ENCODE measurements at places on chromosomes 6 and 20. TPM values are rescaled to one million over a fixed set of nuclear protein-coding genes. Genes with fewer than 3 reads are reported as not detected.

GRCh38 chr6:11813606-11814005 lies 35.0 kb upstream of the ADTRP start:
- DNase-seq, result no peak

DNA sequence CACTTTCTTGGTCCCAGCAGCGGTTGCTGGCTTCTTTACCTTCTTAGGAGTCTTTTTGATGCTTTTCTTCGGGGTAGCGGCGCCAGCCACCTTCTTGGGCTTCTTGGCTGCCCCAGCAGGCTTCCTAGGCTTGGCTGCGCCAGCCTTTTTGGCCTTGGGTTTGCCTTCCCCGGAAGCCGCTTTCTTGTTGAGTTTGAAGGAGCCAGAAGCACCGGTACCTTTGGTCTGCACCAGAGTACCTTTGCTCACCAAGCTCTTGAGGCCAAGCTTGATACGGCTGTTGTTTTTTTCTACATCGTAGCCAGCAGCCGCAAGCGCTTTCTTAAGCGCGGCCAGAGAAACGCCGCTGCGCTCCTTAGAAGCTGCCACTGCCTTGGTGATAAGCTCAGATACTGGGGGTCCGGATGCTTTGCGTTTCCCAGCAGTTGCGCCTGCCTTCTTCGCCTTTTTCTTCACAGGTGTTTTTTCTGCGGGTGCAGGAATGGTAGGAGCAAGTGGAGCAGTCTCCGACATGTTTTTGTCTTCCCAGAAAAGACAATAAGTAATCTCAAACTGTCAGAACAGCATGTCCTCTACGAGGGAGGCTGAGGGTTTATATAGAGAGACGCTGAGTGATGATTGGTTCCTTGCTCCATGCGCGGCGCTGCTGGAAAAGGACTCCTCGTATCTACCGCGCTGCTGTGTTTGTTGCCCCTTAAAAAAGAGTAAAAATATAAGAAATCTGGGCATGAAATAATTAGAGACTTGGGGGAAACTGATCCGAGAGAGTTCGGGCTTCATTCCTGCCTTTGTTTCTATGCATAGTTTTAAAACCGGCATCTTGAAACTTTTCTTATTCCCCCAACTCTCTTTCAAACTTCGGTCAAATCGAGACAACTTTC lies 130.3 kb upstream of the BTN3A2 start:
- DNase-seq, result no peak

GRCh38 chr20:48098866-48099265 lies 313.6 kb upstream of the SULF2 start:
- no peak for DNase-seq

DNA sequence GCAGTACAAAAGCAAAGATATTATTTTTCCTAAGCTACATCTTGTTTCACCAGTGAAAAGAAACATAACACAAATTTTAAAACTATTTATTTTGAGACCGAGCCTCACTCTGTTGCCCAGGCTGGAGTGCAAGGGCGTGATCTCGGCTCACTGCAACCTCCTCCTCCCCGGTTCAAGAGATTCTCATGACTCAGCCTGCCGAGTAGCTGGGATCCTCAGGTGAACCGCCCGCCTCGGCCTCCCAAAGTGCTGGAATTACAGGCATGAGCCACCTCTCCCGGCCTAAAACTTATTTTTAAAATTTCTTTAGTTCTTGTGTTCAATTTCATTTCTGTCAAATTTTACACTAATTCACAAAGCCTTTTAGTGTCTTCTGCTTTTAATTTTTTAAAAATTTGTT lies 5.9 kb downstream of the SRSF12 start:
- DNase-seq, result no peak

The LY6G6F gene
- total RNA-seq, result not detected

GRCh38 chr6:35733633-35734032 lies 3.2 kb upstream of the ARMC12 start:
- no peak for DNase-seq

- no peak for DNase-seq
Observed at GRCh38 chr6:107045826-107046675, 18.1 kb downstream of the MTRES1 start.

DNA sequence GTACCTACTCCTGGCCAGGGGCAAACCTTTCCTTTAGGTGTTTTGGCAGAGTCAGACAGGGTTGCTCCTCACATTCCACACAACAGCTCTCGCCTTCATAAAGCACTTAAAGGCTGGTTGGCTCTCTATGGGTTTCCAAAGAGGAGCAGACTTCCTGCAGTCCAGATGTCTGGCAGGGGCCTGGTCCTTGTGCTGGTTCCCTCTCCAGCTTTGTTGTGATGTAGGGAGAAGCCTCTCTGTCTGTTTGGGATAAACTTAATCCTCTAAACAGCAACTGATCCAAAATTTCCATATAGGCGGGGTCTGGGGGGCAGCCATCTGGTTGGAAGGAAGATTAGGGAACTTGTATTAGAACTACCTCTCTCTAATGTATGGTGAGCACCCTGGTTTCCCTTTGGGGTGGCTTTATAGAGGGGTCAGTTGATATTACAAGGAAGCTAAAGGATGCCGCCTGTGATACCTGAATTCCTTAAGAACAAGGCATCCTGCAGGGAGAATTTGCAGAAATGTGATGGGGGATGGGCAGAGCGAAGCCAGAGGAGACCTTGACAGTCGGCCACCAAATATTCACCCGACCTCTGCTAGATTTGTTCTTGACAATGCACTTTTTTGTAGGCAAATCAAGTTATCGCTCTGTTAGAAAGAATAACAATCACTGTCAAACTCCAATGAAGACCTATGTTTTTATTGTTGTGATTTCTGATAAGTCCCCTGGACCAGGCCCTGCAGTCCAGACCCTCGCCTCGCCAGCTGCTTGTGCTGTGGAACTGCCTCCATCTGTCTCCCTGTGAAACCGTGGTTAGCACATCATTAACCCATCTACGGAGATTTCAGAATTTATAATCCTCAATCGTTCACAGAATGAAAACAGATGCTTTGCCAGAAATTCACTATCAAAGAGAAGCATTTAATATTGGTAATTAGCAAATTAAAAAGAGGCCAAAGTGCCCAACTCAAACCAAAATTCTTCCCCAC lies 94.0 kb upstream of the RALGAPA2 start:
- DNase-seq, result no peak

GRCh38 chr20:9082741-9083140 lies 13.9 kb downstream of the PLCB4 start:
- DNase-seq, result no peak

DNA sequence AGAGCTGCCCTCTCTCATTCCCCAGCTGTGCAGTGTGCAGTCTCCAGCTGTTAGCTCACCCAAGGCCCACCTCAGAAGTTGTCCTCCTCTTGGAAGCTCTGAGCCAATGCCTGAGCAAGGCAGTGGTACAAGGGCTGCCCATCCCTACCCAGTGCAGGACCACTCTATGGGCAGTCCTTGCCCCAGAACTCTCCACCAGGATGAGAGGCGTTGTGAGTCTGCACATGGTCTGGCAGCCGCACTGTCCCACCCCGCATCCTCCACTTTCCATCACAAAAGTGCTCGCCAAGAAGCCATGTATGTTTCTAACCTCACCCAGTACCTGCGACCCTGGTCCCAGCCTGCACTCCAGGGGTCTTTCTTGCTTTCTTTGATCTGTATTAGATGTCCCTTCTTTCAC lies 175.1 kb upstream of the PMEPA1 start:
- DNase-seq, result no peak

DNA sequence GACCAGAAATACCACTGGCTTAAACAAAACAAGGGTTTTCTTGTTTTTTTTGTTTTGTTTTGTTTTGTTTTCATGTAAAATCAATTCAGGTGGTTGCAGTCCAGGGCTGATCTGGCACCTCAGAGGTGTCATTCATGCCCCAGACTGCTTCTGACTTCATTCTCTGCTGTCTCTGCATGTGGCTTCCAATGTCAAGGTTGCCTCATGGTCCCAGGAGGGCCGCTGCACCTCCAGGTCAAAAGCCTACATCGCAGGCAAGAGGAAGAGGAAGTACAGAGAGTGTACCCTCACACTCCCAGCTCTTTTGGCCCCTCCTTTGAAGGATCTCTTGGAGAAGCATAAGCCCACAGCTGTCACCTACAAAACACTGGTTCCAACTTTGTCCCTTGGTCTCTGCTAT lies 1.4 kb upstream of the BTN3A1 start:
- no peak for DNase-seq

The STMND1 gene
- total RNA-seq, result not detected

DNA sequence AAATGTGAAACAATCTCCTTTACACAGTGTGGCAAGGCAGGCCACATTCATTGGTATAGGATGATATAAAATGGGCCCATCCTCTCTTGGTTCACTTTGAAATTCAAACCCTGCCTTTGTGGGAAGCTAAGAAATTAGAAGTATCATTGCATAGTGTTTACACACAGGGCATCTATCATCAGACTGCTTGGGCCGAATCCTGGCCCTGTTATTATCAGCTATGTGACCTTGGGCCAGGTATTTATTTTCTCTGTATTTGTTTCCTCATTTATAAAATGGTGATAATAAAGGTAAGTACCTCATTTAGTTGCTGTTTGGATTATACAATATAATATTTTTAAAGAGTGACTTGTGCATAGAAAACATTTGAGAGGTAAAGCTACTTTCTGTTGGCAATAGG lies 45.5 kb downstream of the PTPRK start:
- no peak for DNase-seq

DNA sequence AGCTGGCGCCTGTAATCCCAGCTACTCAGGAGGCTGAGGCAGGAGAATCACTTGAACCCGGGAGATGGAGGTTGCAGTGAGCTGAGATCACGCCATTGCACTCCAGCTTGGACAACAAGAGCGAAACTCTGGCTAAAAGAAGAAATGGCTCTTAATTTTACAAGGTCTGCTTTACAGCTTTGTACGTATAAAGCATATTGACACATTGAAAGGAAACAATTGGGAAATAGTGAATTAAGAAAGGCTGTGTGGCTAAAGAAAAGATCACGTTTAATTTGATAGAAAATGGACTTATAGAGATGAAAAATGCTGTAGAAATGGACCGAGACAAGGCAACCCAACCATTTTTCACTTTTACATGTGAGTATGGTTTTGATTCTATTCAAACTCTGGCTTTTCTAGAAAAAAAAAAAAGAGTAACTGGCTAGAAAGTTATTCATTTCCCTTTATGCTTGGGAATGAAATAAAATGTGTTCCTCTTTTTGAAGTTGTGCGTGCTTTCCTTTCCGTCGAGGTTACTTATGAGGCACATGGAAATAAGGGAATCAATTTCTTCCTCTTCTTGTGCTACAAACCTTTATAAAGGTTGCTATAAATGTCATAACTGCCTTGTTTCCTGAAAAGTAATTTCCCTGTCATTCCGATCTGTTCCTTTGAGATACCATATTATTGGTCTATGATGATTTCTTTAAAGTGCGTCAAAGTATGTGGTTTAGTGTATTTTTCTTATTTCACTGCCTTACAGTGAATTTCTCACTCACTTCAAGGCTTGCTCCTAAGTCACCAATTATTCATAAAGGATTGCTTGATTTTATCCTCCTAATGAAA lies 29.4 kb downstream of the PFDN4 start:
- no peak for DNase-seq

The NHSL1 gene
- total RNA-seq, result 9.7 TPM

GRCh38 chr6:113110211-113110610 lies 746.9 kb upstream of the MARCKS start:
- DNase-seq, result no peak

The GNAS-AS1 gene
- 0.81 TPM for total RNA-seq

GRCh38 chr20:50983321-50983720 lies 24.7 kb downstream of the MOCS3 start:
- DNase-seq, result no peak

- no peak for DNase-seq
Observed at GRCh38 chr6:159963111-159963510, 5.8 kb upstream of the IGF2R start.

DNA sequence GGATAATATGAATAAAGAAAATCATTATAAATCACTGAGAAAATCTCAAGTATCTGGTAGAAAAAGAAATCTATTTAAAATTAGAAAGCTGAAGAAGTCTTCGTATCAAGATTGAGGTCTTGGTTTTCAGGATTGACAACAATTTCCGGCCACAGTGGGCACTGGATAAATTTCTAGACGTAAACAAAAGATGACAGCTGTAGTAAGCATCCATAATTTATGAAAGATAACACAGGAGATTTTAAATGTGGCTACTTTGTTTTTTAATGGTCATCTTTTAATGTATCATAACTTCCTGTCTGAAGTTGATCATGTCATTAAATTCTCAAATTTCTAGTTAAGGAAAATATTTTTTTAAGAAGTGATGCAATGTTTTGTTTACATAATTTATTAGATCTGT lies 444.2 kb downstream of the HTR1B start:
- DNase-seq, result no peak

- peak; percentile 9 for DNase-seq
Observed at GRCh38 chr20:5504061-5504739, 187.4 kb upstream of the PROKR2 start.

DNA sequence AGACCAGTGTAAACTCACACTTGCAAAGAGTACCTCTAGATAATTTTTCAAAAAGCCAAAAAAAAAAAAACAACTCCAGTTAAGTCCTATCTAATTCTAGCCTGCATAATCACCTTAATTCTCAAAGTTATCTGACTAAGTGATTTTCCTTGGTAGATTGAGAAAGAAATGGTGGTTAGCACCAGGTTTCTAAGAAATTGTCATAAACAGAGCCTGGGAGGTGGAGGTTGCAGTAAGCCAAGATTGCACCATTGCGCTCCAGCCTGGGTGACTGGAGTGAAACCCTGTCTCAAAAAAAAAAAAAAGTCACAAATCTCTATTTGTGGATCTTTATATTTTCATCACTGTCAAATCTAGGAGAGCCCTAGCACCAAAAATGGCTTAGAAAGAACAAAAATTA lies 8.9 kb downstream of the FBXO5 start:
- no peak for DNase-seq

DNA sequence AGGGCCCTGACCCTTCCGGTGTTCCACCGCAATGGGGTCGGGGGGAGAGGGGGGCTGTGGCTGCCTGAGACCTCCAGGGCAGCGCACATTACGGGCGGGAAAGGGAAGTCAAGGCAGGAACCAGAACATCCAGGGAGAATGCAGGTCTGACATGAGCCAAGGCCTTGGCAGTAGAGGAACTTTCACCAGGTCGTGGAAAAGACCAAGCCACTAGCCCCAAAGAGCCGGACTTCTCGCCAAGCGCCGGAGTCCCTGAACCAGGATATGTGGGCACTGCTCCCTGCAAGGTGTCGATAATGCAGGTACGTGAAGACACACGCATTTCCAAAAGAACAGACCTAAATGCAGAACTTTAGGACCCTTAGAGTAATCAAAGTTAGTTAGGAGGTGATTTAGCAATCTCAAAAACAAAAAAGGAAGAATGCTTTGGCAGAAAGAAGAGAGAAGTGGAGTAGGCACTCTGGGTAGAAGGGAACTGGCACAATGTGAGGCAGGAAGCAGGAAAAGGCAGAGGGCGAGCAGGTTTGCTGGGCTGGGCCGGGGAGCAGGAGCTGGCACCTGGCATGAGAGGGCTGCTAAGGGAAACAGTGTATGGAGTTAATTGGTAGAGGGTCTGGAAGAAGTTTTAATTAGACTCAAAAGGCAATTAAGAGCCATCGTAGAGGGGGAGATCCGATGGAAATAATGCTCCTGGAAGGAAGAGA lies 14.3 kb downstream of the POU3F2 start:
- no peak for DNase-seq

GRCh38 chr20:53304146-53304545 lies 289.5 kb downstream of the ZNF217 start:
- DNase-seq, result no peak

GRCh38 chr20:11792568-11792953 lies 125.1 kb upstream of the BTBD3 start:
- no peak for DNase-seq

GRCh38 chr6:110653381-110653780 lies 161.9 kb downstream of the CDK19 start:
- DNase-seq, result no peak

The JARID2 gene
- 12.8 TPM for total RNA-seq

Data from thoracic aorta (tissue), 2 donors.